Activated T-cell treated with anti-CD3 and anti-CD28 coated beads, Interleukin-2, amount 50 U/mL, for 72 hours (primary cell): ENCODE measurements at places on chromosomes 7 and 10. TPM values are rescaled to one million over a fixed set of nuclear protein-coding genes. Genes with fewer than 3 reads are reported as not detected.

Gene DLX5
- total RNA-seq, result not detected

Gene ELN
- total RNA-seq, result not detected

Gene FAM180A
- not detected for total RNA-seq

Gene ANXA8
- total RNA-seq, result not detected

Gene CPN1
- total RNA-seq, result not detected

Gene PAPOLB
- not detected for total RNA-seq

Gene CCDC6
- 77.7 TPM for total RNA-seq

Gene TET1
- 0.69 TPM for total RNA-seq

Gene MSMB
- not detected for total RNA-seq

Gene MUC12
- 1.6 TPM for total RNA-seq

Gene RARRES2
- not detected for total RNA-seq

Gene FOXI2
- not detected for total RNA-seq

Gene ELAPOR2
- 9.3 TPM for total RNA-seq

Gene HACD1
- 4.2 TPM for total RNA-seq
